ENCODE measurements at places on chromosomes 7 and 10. TPM values are rescaled to one million over a fixed set of nuclear protein-coding genes. Genes with fewer than 3 reads are reported as not detected.

Gene MINDY4
- 2.0 TPM for total RNA-seq

Gene ITPRID1
- total RNA-seq, result not detected

Gene SLC18A3
- total RNA-seq, result not detected

Gene SLC26A4
- total RNA-seq, result 0.82 TPM

Gene CALML5
- total RNA-seq, result not detected

Gene MRPS16
- total RNA-seq, result 143 TPM

Gene ZCCHC24
- total RNA-seq, result 0.80 TPM

Gene RBM20
- total RNA-seq, result 0.42 TPM

All from activated naive CD8-positive, alpha-beta T cell treated with anti-CD3 and anti-CD28 coated beads for 36 hours (primary cell).